ENCODE measurements at places on chromosomes 6 and 20. TPM values are rescaled to one million over a fixed set of nuclear protein-coding genes. Genes with fewer than 3 reads are reported as not detected.
A peak's percentile ranks its signal among the peaks of the same experiment; 100 is the strongest.

- DNase-seq: no peak
These were observed 166.1 kb downstream of the GMPR start for GRCh38 chr6:16404456-16404855.

The SYNE1 gene
- 64.0 TPM for total RNA-seq

DNA sequence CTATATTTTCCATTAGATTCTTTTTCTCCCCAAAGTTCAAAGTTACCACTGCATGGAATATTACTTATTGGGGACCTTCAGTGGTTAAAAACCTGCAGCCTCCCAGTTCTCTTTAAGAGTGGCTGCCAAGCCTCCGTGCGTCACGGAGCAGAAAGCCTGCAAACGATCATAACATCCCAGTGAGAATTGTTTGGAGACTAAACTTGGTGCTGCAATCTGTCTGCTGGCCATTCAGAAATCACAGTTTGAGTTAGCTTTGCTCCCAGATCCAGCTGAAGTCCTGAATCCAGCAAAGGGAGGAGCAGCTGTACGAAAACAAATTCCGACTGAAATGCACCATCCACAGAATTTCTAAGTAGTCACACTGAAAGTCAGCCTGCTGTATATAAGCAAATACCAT, 213.5 kb upstream of the PDE10A start:
- DNase-seq: peak; percentile 6

The RHAG gene
- not detected for total RNA-seq

GRCh38 chr6:6747371-6747770, 158.9 kb downstream of the LY86 start:
- no peak for DNase-seq

DNA sequence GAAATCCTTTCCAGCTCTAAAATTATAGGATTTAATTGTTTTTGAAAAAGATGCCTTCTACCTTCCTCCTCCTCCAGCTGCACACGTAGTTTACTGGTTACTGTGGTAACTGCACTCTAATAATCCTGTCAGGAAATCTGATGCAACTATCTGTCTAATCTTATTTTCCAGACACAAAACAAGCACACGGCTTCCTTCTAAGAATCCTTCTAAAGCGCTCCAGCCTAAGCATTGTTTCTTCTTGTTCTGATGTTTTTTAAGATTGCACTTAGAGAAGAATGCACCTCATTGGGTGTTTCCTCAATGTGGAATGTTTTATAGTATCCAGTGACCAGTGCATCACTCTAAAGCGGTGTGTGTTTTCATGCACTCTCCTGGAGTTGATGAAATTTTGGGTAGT, 63.6 kb downstream of the CARMIL1 start:
- DNase-seq: peak; percentile 22

DNA sequence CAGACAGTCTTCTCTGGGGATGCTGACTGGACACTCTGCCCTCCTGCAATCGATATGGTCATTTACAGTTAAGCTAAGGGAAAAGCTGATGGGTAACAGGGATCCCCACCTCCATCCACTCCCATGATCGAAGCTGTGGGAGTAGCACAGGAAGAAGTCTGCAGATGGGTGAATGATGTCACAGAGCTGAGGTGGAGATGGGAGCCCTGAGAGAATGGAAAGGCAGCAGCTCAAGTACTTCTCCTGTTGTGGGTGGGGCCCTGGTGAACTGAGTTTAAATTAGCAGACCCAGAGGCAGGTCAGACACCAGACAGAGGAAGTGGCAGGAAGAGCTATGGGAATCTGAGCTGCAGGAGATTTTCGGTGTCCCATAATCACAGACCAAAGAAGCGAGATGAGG, 29.0 kb downstream of the HDGFL1 start:
- no peak for DNase-seq

DNA sequence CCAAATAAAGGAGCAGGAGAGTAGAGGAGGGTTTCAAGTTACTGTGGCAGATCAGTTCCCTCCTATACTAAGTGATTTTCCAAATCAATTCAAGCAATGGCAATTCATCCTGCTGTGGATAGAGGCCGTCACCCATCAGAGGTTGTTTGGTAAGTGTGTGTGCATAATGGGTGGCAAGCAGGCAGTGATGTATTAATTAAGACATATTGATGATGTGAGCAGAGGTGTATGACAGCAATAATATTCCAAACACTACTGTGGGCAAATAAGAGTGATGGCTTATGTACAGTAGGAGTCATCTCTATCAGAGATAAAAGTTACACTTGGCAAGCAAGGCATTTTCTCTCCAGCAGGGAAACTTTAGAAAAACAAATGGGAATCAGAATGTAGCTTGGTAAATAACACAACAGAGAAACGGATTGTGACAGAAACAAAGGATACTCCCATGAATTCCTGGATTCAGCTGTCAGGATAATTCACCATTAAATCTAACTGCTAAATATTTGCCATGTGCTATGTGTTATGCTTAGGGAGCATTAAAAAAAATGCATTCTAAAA, 196.3 kb downstream of the KHDC1L start:
- DNase-seq: no peak

The FAM217A gene
- total RNA-seq: not detected

GRCh38 chr6:19209202-19209601, 628.0 kb upstream of the ID4 start:
- peak; percentile 0 for DNase-seq

The TRAPPC3L gene
- total RNA-seq: not detected

DNA sequence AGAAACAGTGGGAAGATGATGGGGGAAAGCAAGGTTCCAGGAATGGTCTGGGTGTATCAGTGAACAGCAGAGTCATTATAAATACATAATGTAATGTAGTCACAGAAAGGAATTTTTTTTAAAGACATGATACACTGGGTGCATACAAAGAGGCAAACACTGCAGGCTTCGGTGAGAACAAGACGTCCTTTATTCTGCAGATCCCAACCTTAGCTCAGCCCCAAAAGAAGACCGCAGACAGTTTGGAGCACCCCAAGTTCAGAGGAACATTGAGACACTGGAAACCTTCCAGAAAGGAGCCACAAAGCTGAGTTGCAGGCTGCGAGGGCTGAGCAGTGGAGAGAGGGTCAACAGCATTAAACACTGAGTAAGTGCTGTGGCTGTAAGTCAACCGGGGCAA, 30.6 kb upstream of the FOXC1 start:
- DNase-seq: no peak

The SAMD3 gene
- 0.45 TPM for total RNA-seq

- no peak for DNase-seq
These were observed 121.4 kb upstream of the TCF21 start for GRCh38 chr6:133767357-133767970.

DNA sequence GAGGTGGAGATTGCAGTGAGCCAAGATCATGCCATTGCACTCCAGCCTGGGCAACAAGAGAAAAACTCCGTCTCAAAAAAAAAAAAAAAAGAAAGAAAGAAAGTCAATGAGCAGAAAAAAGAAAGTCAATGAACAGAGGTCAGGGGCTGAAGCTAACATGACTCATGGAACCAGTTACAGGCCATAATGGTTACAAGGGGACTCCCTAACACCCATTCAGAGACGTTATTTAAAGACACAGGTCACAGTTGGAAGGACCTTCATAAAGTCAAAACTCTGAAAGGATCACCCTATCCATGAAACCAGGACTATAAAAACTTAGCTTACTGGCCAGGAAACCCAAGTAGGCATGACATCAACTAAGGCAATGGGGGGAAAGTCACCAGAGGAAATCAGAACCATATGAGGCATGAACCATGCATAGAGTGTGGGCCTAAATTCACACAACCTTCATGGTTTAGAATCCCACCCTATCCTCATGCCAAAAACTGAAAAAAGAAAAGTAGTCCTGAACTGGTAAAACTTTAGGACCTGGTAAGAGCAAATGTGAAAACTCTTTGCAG, 18.2 kb downstream of the FBXL4 start:
- DNase-seq: no peak

DNA sequence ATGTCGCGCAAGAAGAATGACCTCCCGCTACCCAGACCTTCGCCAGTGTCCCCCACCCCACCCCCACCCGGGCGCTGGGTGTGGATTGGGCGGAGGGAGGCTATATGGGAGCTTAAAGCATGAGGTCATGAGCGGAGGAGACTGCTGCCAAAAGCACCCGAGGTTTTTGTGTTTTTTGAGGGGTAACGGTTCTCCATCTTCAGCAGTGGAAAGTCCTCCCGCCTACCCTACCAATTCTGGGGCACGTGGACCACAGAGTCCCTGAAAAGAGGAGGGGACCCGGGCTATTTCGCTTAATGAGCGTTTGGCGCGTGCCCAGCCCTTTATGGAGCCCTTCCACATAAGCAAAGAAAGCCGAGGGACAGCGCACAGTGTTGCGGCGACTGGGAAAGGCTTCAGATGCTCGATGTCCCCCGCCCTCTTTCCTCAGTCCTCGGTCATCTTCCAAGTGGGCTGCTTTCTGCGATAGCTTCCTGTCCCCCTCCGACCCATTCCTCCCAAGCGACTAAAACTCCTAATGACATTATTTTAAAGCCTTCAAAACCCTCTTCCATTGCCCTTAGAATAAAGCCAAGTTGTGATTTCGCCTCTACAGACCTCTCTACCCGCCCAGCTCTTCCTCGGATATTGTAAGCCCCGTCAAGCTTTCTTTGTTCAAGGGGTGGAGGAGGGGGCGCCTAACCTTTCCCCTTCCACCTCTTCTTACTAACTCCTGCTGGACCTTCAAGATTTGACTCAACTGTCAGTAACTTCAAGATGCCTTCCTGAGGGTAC, 2.1 kb upstream of the TRERF1 start:
- DNase-seq: peak; percentile 49

The BAG2 gene
- 8.9 TPM for total RNA-seq

DNA sequence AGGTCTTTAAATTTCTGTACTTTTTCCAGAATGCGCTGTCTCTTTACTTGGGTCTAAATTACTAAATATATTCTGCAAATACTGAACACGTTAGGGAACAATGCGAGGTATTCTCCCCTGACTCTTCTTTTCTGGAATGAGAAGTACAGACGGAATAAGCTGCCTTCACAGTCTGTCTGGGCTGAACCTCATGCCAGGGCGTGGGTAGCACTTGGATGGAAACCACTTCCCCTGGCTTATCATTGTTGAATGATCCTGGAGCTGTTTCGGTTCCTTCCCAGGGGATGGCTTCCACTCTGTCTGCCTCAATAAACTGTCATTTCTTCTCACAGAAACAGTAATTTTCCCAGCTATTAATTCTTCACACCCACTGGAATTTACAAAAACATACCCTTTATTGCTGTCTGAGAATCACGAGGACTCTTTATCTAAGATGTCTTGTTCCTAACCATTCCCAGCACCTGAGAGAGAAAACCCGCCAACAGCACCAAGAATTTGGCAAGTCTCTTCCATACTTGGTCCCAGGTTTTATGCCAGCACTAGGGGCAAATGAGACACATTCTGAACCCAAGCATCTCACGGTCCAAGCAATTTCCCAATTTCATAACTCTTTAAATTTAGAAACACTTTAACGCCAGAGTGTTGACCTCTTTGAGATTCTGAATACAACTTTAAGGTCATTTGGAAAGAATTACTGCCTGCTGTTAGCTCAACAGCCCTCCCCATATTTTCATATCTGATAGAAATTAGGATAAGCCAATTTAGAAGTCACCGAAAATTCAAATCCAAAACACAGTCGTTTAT, 43.2 kb upstream of the ADGRF5 start:
- DNase-seq: peak; percentile 94

DNA sequence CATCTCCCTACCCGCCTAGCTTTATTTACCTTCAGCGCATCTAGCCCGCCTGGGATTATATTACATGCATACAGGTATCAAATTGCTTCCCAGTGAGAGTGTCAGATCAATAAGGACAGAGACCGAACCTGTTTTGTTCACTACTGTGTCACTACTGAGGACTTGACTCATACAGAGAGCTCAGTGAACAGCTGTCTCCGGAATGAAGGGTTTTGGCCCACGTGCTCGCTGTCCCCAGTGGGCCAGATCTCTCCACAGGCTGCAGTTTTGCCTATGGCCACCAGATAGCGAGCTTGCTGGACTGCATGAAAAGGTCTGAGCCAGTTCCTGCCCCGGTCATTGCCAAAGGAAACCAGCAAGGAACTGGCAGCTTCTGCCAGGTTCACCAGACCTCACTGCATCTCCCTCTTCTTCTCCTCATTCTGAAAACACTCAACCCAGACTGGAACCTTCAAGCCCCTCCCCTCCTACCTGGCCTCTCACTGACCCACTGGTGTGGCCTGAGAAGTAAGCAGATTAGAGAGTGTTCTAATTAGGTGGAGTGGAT, 150.8 kb downstream of the ZMYND8 start:
- DNase-seq: peak; percentile 68

GRCh38 chr6:128598571-128598970, 78.2 kb upstream of the PTPRK start:
- DNase-seq: no peak

DNA sequence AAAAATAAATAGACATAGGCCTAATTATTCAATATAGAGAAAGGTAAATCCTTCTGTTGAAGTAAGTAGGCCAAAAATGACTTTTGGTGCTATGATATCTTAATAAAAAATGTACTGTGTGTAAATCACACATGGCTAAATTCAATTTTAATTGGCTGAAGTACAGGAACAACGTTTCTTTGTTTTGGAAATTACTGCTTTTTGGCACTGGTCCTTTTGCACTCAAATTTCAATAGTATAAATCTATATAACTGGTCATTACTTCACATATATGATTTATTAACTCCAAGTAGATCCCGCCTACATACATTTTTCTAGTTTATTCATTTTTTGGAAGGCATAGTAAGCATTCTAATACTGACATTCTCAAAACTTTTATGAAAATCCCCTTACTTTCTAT, 114.5 kb downstream of the RALGAPA2 start:
- DNase-seq: no peak

- DNase-seq: no peak
These were observed 28.4 kb downstream of the TFEB start for GRCh38 chr6:41706876-41707564.

The LEMD2 gene
- 62.2 TPM for total RNA-seq

The MUC22 gene
- 0.05 TPM for total RNA-seq
